Stimulated activated CD8-positive, alpha-beta memory T cell treated with anti-CD3 and anti-CD28 coated beads, Interleukin-4, amount 100 ng/mL, for 1 hour (primary cell): ENCODE measurements at places on chromosomes 7 and 10.

DNA sequence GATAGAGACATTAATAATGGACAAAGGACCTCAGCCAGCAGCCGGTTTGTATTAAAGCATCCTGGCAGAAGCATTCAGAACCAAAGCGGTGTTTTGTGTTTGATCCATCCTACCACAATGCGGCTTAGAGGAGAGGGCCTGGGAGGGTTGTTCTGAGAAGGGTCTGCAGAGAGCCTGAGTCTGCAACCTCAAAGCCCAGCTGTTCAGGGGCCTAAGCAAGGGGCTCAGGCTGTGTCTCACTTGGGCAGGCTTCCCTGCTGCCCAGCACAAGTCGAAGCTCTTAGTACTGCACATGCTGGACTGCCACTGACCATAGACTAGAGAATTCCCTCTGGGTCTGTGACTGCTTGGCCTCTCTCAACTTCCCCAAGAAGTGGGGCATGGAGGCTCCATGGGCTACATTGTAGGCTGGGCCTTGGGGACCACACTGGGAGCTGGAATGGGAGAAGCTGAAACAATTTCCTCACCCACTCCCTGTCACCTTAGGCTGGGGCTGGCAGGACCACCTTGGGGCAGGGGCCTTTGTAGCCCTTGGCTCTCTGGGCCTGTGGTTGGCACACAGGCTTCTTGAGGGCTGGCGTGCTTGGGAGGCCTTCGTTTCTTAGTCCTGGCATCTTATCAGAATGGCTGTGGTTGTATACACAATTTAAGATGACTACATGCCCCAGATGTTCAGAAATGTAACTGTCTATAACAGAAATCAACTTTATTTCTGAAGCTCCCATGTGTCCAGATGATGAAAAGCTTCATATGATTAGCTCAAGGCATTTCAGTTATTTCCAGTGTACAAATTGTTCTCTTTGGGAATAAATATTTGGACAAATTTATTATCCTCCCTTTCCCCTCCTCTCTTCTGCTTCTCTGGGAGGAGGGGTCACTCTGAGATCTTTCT is 44.5 kb downstream of the LRRC18 start:
- no peak for DNase-seq

DNA sequence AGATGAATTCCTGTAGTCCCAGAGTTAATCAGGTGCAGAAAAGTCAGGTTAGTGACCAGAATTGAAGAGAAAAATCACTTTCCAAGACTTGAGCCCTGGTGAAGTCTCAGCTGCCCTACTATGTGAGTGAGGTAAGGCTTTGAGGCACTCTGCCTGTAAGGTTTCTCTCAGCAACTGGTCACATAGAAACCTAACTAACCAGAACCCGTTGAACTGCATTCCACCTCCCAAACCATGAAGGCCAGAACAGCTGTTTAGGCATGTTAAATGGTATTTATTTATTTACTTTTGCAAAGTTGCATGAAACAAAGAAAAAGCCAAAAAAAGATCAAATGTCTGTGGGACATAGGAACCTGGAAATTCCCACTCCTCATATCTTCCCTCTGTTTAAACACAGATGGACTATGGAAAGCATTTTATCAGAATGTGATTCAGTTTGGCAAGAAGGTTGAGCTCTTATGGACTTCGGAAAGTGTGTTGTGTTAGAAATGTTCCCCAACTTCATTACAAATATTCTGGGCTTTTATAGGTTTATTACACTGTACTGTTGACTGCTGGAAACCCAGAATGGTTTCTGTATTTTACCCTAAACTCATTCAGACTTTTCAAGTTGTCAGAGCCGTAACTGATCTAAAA is 12.8 kb upstream of the GPR85 start:
- DNase-seq, result no peak

GRCh38 chr7:44486693-44487092 is 3.8 kb downstream of the NUDCD3 start:
- DNase-seq, result no peak

DNA sequence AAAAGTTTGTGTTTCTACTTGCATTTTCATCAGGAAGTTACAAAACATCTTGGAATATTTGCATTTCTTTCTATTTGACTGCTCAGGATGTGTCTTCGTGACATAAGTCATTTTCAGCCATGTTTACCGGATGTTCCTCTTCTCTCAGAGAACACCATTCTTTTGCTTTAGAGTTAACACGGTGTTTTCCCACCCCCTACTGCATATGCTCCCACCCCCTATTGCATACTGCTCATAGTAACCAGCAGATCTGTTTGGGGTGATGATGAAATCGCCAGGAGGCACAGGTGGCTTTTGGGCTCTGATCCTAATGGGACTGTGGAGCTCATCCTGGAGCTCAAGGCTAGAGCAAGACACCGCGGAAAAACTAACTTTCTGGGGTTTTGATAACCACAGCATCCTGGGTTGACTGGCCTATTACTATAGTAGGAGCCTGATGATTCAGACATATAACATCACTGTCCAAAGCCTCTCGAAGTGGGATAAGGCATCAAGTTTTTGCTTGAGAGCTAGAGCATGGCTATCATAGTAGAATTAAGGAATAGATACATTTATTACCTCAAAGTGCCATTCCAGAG is 65.1 kb upstream of the BET1 start:
- no peak for DNase-seq

DNA sequence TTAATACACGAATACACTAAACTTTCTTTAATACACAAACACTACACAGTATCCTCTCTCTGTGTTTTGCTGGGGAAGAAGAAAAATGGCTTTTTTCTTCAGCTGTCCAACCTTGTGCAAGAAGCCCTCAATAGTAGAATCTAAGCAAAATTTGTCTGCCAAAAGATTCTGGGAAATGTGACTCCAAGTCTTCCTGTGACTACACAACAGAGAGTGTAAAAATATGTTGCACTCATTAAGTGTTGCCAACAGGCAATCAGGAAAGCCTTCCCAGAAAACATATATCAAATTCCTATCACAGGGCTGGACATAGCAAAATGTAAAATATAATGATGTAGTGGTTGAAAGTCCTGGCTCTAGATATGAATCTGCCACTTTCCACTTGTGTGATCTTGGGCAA is 825.1 kb upstream of the ZWINT start:
- DNase-seq, result no peak
